ENCODE measurements at places on chromosomes 7 and 10.

DNA sequence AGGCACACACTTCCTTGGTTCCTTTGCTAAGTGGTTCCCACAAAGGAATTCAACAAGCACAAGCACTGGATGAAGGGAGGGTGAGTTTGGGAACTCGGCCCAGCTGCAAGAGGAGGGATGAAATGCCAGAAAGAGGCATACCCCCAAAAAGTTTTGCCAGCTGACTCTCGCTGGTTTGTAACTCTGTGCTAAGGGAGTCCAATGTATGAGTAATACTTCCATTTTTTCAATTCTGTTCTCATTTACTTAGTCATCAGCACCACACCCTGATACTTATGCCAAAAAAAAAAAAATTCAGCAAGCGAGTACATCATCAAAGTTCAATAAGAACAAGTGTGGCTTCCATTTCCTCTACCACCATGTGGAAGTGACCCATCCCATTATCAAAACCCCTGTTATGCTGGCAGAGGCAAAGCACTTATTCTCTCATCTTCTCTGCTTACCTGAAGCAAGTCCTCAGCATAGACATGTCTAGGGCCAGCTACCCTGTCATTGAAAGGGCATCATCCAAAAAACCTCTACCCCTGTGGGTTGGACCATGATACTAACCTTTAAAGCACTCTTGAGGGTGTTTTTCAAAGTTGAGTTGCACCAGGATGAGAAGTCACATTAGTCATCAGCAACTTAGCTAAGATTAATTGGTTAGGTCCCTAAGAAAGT is 6.9 kb upstream of the HYCC1 start:
- DNase-seq: no peak

DNA sequence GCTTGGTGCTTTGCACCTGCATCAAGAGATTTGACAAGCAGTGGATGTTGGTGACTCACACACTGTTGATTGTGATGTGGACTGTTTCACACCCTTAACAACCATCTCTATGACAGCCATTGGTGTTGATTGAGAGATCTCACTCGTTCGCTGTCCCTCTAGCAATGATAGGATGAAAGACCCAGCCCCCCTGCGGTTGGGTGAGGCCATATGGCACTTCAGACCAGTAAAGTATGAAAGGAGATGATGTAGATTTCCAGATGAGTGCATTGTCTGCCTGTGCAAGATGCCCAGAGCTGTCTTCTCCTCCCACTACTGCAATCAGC is 138.7 kb upstream of the PRR15 start:
- no peak for DNase-seq

DNA sequence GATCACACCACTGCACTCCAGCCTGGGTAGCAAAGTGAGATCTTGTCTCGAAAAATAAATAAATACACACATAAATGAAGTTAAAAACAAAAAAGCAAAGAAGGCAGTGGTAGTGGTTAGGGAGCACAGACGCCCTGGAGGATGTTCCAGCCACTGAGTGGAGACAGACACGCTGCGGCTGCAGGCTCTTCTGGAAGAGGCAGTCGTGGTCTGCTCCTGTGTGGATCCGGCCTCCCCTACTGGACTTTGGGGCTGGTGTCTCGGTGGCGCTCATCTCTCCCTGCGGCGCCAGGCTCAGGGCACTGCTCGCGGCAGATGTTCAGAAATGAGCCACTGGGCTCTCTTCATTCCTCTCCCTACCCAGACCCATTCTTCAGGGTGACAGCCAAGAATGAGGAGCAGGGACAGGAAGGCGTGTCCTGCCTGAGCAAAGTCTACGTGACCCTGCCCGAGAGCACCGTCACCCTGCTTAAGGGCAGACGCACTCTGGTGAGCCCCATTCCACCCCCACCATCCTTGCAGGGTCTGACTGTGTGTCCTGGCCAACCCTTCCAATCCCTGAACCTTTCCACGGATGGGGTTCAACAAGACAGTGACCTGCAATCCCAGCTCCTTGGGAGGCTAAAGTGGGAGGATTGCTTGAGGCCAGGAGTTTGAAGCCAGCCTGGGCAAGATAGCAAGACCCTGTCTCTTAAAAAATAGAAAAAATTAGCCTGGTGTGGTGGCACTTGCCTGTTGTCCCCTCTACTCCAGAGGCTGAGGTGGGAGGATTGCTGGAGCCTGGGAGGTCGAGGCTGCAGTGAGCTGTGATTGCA is 26.2 kb downstream of the ZAN start:
- no peak for DNase-seq

GRCh38 chr10:8417631-8418030 is 363.1 kb downstream of the GATA3 start:
- no peak for DNase-seq

- DNase-seq: no peak
These were observed 16.3 kb downstream of the PRKCQ start for GRCh38 chr10:6563731-6564130.

All from stimulated activated CD8-positive, alpha-beta memory T cell treated with anti-CD3 and anti-CD28 coated beads, Interleukin-15, amount 100 ng/mL, for 4 hours (primary cell).